Tongue (tissue), 3 donors: ENCODE measurements at places on chromosomes 13 and 19. TPM values are rescaled to one million over a fixed set of nuclear protein-coding genes. Genes with fewer than 3 reads are reported as not detected.

TLE6 gene
- 0.82 TPM for total RNA-seq

GPR18 gene
- total RNA-seq: not detected

GJA3 gene
- total RNA-seq: 0.92 TPM

PRR19 gene
- 0.62 TPM for total RNA-seq

IGFL2 gene
- total RNA-seq: 0.82 TPM

ZNF442 gene
- 7.0 TPM for total RNA-seq

NXNL1 gene
- total RNA-seq: not detected

CAB39L gene
- 14.7 TPM for total RNA-seq

ZNF560 gene
- not detected for total RNA-seq

FUT2 gene
- 3.0 TPM for total RNA-seq

KATNAL1 gene
- 30.4 TPM for total RNA-seq

PEAK3 gene
- not detected for total RNA-seq

PPFIA3 gene
- 9.7 TPM for total RNA-seq

ITPKC gene
- 18.8 TPM for total RNA-seq

SIGLEC7 gene
- total RNA-seq: not detected

GPR4 gene
- 0.31 TPM for total RNA-seq

KANK3 gene
- 24.2 TPM for total RNA-seq

B3GNT8 gene
- 3.9 TPM for total RNA-seq

UBE2L5 gene
- total RNA-seq: not detected

HCN2 gene
- 0.41 TPM for total RNA-seq

PDE4A gene
- total RNA-seq: 4.7 TPM

TMEM86B gene
- 0.72 TPM for total RNA-seq

PRSS57 gene
- 0.82 TPM for total RNA-seq

CPT1C gene
- 5.1 TPM for total RNA-seq

PTH2 gene
- not detected for total RNA-seq

SHANK1 gene
- 6.3 TPM for total RNA-seq

ZNF649 gene
- 15.4 TPM for total RNA-seq
